ENCODE measurements at places on chromosomes 1 and 21.

DNA sequence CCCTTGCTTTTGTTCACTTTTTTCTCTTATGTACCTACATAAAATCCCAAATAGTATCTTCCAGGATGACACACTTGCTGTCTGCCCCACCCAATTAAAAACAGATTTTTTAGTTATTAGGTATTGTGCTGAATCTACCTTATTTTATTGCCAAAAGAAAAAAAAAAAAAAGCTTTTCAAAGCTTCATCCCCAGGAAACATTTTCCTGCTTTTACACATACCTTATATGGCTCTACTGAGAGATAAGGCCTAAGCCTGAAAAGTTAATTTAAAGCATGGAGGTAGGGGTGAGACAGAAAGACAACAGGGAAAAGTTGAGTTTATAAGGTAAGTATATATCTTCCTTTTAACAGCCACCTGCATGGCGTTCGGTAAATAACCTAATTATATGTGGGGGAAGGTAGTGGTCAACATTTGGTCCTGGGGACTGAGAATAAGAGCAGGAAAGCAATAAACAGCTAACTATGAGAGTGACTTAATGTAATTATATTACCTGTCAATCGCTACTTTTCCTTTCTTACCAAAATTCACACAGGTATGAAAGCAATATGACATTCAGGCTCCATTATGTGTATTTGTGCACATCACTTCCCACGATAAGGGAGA is 54.6 kb upstream of the BOLA1 start:
- DNase-seq = no peak

- no peak for DNase-seq
Observed at GRCh38 chr1:20478057-20478635, 7.9 kb downstream of the CAMK2N1 start.

GRCh38 chr1:6612641-6613360 is 730 bp upstream of the PHF13 start:
- DNase-seq = no peak

DNA sequence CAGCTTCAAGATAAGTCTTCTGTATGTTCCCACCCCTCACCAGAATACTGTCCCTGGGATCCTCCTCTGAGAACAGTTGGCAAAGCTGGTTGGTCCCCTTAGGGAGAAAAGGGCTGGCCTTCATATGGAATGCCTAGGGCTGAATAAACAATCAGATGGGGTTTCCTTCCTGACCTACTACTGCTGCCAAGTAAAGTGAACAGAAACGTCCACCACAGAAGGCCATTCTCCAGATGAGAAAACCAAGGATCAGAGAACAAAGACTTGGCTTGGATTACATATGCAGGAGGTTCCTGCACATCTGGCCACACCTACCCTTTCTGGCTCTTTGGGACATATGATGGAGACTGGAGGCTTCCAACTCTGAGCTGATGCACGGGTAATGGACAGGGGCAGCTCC is 194.5 kb downstream of the HIVEP3 start:
- no peak for DNase-seq

GRCh38 chr1:247647864-247648263 is 31.7 kb downstream of the OR13G1 start:
- DNase-seq = no peak

DNA sequence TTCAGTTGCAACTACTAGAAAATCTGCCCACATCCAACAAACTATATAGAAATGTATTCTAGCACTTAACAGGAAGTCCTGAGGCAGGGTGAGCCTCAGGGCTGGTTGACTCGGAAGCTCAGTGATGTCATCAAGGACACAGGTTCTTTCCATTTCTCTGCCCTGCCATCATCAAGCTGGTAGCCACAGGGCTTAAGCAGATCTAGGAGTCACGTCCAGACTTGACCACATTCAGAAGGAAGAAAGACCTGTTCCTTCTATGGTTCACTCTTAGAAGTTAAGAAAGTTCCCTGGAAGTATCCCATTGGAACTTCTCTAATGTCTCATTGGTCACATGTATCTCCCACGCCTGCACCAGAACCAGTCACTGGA is 438.1 kb downstream of the PRDM2 start:
- DNase-seq = no peak

- DNase-seq = no peak
Observed at GRCh38 chr1:54474310-54475251, 68.4 kb upstream of the SSBP3 start.

DNA sequence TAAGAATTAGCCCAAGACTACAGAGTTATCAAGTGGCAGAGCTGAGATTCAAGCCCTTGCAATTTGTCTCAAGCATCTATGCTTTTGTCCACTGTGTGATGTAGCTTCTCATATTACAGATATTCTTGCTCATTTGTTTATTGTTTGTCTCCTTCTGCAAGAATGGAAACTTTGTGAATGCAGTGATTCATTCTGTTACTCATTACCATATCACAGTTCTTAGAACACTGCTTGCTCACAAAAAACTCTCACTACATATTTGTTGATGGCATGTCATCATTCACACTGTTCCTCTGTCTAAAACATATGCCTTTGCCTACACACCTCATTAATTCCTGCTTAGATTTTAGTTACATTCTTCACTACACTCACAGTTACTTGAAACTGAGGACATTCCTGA is 1198.9 kb downstream of the PLA2G4A start:
- DNase-seq = no peak

DNA sequence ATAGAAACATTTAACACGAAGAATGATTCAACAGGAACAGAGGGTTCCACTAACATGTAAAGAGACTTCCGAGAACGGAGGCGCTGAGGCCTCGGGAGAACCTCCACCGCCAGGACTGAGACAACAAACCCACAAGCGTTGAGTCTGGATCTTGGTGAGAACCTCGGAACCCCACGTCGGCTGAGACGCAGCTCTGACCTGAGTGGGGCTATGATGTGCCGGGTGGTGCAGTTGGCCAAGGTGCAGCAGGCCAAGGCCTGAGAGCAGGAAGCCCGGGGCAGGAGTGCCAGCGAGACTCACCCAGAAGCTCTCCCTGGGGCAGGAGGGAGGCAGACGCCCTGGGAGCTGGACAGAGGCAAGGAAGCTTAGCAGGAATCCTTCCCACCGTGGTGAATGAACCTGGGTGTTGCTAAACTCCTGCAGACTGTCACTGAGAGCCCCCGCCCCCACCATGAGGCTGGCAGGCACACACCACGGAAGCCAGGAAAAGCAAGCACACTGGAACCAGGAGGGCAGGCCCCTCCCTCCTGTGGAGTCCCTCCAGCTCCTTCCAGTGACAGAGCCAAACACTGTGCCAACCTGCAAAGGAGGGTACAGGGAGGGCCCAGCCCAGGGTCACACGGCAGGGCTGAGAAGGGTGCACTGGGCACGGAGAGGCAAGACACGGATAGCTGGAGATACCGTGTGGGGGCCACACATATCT is 34.8 kb downstream of the WDR4 start:
- DNase-seq = no peak

DNA sequence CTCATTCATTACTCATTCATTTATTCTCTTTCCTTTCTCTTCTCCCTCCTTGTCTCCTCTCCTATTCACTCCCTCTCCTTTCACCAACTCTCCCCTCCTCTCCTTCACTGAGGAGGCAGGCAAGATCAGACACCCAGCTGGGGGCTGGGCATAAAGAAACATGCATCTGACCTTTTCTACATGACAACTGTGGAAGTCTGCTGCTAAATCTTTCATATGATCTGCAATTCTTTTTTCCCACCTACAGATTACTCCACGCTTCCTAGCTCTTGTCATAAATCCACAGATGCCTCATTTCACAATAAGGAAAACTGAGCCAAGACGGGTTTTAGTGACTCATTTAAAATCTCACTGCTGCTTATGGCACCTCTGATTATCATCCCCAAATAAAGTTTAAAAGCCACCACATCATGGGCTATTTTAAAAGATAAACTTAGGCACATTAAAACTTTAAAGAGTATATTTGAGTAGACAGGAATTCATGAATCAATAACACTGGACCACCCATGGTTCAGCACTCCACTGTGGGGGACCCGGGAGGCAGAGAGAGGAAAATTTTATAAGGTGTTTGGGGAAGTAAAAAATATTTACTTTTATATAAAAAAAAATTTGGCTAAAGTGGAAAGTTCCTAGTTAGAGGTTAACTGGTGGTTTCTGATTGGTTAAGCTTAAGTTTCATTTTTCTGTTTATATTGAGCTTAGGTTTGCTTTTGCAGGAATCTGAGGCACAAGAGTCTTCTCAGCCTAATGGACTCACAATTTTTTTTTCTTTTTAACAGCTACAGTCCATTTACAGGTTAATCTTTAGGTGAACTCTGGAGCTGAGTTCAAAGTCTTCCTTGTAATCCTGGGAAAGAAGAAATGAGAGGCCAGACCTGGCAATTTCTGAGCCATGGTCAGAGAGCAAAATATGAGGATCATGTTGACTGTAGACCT is 55.8 kb upstream of the DNAH14 start:
- DNase-seq = no peak

DNA sequence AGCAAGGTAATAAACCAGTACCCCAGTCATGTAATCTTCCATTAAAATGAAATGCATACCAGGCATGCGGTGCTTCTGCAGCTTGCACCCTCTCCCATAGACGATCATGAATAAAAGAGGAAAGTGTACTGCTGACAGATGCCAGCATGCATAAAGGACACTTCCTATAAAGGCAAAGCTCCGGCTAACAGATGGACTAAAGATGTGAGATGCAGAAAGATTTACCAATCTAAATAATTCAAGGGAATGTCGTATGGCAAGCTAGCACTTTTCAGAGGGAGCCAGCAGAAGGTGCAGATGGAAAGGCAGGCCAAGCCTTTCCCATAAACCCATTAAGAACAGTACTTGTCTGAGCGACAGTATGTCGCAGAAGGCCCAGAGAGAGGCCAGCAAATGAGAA is 542.0 kb downstream of the NUF2 start:
- DNase-seq = no peak
